Progenitor cell of endocrine pancreas (in vitro differentiated cells): ENCODE measurements at places on chromosomes 3 and 15. TPM values are rescaled to one million over a fixed set of nuclear protein-coding genes. Genes with fewer than 3 reads are reported as not detected.

DNA sequence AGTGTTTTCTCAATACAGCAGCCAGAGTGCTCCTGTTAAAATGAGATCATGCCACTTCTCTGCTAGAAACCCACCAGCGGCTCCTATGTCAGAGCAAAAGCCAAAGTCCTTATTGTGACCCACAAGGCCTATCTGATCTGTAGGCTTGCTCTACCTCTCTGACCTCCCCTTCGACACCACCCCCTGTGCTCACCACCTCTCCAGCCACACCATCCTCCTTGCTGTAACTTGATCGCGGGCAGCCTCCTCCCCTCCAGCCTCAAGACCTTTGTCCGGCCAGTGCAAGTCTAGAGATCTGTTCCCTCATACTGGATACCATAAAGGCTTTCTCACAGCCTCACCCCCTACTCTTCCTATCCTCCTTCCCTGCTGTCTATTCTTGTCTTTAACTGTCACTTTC lies 1.9 kb upstream of the IGDCC4 start:
- no peaks in the 10 kb centered on the region for H3K36me3 ChIP-seq
- no peak overlapping the region for H3K4me3 ChIP-seq
- H3K27me3 ChIP-seq = peaks cover 33% of the 10 kb centered on the region
- peaks cover 28% of the 10 kb centered on the region for H3K4me1 ChIP-seq
- no peak for DNase-seq

- H3K36me3 ChIP-seq = no peaks in the 10 kb centered on the region
- peaks cover 8% of the 10 kb centered on the region for H3K27me3 ChIP-seq
- no peak overlapping the region for H3K27ac ChIP-seq
- DNase-seq = no peak
Measured at GRCh38 chr15:86087808-86088207, 8.1 kb downstream of the AGBL1 start.

DNA sequence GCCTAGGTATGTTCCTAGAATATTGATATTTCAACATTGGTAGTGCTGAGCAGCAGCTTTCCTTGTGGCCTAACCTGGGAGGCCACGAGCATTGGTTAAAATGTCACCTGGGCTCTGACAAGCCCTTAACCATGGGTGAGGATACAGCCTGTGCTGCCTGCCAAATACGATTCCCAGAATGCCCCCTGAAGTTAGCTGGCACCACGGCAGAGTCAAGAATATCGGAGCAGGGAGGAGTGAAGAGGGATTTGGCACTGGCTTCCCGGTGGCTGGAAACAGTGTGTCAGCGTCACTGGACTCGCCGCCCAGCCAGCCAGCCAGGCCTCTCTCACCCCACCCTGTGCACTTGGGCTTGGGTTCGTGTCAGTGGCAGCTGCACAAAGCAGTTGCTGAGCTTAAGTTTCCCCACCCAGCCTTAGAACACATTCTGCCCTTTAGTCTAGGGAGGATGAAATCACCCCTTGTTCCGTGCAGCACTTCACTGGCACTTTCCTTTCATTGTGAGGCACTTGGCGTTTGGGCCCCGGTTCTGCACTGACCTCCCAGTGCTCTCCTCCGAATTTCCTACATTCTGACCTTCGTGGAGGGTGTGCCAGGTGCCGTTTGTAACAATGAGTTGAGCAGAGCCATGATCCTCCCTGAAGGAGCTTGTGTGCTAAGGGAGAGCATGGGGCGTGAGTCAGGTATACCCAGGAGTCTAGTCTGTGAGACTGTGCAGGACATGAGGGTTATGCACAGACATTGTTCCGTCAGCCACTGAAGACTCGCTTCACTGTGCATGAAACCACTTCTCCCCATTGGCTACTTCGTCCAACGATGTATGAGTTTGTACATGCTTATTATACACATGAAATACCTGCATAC lies 152.8 kb upstream of the BHLHE40 start:
- H3K4me1 ChIP-seq = peaks cover 13% of the 10 kb centered on the region
- no peak for DNase-seq
- no peak overlapping the region for H3K27ac ChIP-seq
- no peaks in the 10 kb centered on the region for H3K36me3 ChIP-seq
- peaks cover 30% of the 10 kb centered on the region for H3K27me3 ChIP-seq

Gene TGM4
- total RNA-seq = not detected in 2 replicates
